Nucleus accumbens (tissue), 56 donors: ENCODE measurements at places on chromosomes 1 and 21.

DNA sequence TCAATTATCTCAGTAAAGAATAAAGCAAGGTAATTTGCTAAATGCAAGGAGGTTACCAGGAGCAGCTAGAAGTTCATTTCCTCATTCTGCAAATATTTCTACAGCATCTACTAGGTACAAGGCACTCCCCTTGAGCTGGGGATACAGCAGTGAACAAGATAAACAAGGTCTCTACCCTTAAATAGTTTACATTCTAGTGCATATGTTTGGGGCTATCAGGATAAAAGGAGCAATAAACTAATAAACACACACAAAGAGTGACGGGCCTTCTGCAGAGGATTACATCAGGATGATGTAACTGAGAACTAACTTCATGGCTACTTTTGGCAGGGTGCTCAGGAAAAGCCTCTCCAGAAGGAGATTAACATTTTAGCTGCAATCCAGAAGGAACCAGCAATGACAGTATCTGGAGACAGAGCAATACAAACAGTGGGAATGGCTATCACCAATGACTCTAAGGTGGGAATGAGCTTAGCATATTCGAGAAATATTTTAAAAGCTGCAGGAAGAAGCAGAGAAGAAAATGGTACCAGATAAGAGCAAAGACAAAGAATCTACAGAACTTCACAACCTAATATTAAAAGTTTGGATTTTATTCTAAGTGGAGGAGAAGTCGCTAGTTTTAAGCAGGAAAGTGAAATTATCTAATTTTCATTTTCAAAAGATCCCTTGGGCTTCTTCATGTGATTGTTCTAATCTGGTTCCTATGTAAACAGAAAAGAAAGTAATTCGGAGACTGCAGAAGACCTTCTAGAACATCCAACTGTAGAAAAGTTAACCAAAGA, 25.8 kb downstream of the TP53BP2 start:
- DNase-seq: no peak

DNA sequence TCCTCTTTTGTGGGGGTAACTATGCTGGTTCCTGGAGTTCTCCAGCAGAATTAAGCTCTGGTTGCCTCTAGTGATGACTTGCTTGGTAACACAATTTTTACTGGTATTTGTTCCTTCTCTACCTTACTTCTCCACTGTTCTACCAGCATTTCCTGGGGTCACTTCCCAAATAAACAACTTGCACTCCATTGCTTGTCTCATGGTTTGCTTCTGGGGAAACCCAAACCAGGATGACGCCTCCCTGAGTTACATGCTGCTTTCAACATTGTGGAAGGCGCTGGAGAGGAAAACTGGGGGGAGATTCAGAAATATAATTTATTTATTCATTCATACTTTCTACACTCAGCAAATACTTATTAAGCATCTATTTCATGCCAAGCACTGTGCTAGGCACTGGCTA, 55.3 kb upstream of the AK4 start:
- no peak for DNase-seq

- DNase-seq: no peak
Measured at GRCh38 chr21:19507682-19508260, 1104.2 kb upstream of the TMPRSS15 start.

GRCh38 chr1:64240206-64240605, 36.8 kb downstream of the UBE2U start:
- no peak for DNase-seq

GRCh38 chr1:28296401-28297261, 32.2 kb upstream of the MED18 start:
- DNase-seq: no peak

GRCh38 chr1:211909395-211909794, 78.8 kb upstream of the LPGAT1 start:
- no peak for DNase-seq

- no peak for DNase-seq
Measured at GRCh38 chr1:28139025-28139712, 37.3 kb downstream of the PTAFR start.

GRCh38 chr1:66331658-66332547, 202.1 kb upstream of the SGIP1 start:
- no peak for DNase-seq

DNA sequence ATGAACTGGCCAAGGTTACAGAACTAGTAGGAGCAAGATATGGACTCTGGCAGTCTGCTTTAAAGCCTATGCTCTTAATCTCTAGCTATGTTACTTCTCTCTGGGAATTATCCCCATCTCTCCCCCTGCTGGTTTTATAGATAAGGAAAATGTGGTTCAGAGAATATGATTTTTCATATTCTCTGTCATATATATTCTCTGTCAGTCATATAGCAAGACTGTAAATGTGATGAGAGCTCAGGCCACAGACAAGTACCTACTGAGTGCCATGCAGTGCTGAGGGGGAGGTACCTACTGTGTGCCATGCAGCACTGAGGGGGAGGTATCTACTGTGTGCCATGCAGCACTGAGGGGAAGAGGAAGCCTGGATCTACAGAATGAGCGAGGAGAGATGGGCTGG, 220.3 kb upstream of the FGGY start:
- DNase-seq: no peak
